ENCODE measurements at places on chromosomes 1 and 21.

DNA sequence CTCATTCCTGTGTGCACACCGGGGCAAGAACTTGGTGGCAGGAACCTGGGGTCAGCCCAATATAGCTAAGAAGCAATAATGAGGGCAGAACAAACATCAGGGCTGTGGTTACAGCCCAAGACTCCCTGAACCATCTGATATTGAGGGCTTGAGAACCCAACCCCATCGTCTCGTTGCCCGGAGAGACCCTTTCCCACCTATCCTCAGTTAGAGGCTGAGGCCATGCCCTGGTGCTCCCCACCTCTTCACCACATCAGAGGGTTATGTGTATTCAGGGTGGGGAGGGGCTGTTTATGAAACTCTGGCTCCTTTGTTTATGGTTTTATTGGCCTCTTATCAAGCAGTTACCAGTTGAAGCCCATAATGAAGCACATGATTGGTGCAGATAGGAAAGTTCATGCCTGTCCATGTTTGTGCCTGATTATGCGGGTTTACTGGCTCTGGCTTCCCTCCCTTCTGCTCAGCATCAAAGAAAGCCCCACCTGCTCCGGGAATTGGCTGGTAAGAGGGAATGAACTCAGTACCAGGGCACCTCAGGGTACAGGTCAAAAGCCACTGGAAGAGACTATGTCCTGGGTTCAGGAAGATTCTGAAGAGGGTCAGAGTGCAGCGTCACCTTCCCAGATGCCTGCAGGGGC lies 14.5 kb downstream of the NUAK2 start:
- no peak for DNase-seq

GRCh38 chr1:231613419-231614349 lies 12.9 kb upstream of the DISC1 start:
- no peak for DNase-seq

DNA sequence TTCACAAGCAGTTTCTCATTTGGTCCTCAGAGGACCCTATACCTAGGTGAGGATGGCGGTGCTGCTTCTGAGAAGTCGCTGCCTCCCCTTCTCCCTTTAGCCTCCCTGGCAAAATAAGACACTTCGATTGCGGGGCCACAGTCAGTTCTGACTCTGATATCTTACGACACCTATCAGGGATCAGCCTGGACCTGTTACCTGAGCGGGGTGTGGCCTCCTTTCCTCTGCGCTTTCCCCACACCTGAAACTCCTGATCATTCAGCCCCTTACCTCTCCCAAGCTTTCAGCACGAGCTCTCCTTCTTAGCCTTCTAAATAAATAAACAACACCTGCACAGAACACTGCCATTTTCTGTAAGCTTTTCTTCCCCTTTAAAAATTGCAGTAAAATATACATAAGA lies 24.6 kb upstream of the GPR137B start:
- no peak for DNase-seq

GRCh38 chr1:111208921-111209320 lies 8.5 kb upstream of the DENND2D start:
- no peak for DNase-seq
